Stimulated activated CD4-positive, alpha-beta T cell treated with anti-CD3 and anti-CD28 coated beads, Interleukin-2, amount 100 ng/mL, for 48 hours (primary cell): ENCODE measurements at places on chromosomes 5 and 9.
A peak's percentile ranks its signal among the peaks of the same experiment; 100 is the strongest.

DNA sequence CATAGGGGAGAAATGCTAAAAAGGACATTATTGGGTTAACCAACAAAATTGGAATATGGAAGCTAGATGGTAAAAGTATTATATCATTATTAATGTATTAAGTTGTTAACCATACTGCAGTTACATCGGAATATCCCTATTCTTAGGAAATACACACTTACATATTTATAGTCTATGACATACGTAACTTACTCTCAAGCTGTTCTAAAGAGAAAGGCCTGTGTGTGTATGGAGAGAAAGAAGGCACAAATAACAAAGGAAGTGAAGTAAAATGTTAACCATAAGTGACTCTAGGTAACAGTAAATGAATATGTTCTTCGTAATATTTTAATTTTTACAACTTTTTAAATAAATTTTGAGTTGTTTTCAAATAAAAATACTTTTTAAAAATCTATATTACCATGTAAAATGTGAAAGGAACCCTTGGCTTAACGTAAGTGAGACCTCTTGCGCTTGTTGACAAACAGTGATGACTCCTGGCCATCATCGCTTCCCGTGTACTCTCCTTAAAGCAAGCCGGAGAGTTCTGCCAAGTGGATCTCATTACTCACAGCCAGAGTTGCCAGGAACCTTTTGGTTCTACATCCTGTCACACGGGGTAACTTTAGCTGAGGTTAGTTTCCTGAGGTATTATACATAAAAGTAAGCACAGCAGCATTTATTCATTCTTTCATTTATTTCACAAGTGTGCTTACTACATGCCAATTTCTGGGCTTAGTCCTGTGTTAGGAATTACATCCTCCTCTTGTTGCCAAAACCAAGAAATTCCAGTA is 165.4 kb downstream of the EPB41L4A start:
- DNase-seq: no peak

DNA sequence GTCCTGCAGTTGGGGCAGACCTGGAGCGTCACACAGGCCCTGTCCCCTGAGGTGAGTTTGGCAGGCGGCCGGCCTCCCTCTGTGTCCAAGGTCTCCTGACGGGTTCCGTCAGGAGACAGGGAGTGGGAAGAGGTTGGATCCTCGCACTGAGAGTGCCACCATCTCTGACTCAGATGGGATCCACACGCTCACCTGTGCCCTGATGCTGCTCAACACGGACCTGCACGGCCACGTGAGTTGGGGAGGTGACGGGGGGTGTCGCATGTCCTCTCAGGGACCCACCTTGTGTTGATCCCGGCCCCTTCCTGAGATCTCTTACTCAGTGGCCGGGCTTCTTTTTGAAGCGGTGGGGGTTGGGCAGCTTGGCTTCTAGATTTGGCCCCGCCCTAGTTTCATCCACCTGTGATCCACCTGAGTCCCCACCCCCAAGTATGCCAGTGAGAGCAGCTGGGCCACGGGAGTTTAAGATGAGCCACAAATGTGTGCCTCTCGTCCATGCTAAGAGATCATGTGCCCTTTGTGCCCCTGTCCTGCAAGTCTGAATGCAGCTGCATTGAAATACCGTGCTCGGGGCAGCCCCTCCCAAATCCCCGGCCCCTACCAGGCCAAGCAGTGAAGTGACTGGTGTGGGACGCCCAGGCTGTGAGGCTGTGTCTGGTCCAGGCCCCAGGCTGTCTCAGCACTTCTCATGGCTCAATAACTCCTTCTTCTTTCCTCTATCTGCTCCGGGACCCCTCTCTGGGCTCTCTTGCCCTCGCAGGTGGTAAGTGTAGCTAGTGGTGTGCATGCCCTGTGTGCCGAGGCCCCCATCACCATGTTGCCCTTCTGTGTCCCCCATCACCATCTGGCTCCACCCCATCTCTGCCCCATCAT is 27.2 kb downstream of the PSD2 start:
- no peak for DNase-seq

- no peak for DNase-seq
Observed at GRCh38 chr9:37693260-37693659, 42.5 kb downstream of the FRMPD1 start.

- no peak for DNase-seq
Observed at GRCh38 chr9:5500441-5501235, 9.7 kb upstream of the PDCD1LG2 start.

- no peak for DNase-seq
Observed at GRCh38 chr9:70106571-70106970, 62.9 kb downstream of the MAMDC2 start.

- DNase-seq: no peak
Observed at GRCh38 chr9:94586814-94587213, 6.8 kb downstream of the FBP2 start.

DNA sequence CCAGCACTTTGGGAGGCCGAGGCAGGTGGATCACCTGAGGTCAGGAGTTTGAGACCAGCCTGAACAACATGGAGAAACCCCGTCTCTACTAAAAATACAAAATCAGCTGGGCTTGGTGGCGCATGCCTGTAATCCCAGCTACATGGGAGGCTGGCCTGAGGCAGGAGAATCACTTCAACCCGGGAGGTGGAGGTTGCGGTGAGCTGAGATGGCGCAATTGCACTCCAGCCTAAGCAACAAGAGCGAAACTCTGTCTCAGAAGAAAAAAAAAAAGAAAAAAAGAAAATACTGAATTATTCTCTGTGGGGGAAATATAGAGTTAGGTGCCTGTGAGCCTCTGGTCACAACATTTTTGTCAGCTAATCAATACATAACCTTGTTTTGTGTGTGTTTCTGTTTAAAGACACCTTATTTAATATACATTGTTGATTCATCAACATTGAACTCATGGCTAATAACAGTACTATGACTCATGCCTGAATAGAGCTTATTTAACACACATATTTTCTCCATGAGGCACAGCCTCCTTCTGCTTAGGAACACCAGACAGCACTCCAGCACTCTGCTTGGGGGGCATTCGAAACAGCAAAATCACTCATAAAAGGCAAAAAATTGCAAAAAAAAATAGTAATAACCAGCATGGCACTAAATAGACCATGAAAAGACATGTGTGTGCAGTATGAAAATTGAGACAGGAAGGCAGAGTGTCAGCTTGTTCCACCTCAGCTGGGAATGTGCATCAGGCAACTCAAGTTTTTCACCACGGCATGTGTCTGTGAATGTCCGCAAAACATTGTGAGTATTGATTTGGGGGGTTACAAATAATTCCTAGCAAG is at the start of gene IL31RA:
Gene IL31RA (plus strand): TSS at position 519 of the 836 bp plus-strand sequence. CDS start 214 bp downstream, at position 733.
- DNase-seq: no peak

GRCh38 chr5:150428978-150429377 is 16.3 kb upstream of the CD74 start:
- DNase-seq: no peak

GRCh38 chr5:174794931-174795672 is 70.7 kb downstream of the MSX2 start:
- no peak for DNase-seq

GRCh38 chr5:22621084-22621483 is 232.1 kb downstream of the CDH12 start:
- no peak for DNase-seq

DNA sequence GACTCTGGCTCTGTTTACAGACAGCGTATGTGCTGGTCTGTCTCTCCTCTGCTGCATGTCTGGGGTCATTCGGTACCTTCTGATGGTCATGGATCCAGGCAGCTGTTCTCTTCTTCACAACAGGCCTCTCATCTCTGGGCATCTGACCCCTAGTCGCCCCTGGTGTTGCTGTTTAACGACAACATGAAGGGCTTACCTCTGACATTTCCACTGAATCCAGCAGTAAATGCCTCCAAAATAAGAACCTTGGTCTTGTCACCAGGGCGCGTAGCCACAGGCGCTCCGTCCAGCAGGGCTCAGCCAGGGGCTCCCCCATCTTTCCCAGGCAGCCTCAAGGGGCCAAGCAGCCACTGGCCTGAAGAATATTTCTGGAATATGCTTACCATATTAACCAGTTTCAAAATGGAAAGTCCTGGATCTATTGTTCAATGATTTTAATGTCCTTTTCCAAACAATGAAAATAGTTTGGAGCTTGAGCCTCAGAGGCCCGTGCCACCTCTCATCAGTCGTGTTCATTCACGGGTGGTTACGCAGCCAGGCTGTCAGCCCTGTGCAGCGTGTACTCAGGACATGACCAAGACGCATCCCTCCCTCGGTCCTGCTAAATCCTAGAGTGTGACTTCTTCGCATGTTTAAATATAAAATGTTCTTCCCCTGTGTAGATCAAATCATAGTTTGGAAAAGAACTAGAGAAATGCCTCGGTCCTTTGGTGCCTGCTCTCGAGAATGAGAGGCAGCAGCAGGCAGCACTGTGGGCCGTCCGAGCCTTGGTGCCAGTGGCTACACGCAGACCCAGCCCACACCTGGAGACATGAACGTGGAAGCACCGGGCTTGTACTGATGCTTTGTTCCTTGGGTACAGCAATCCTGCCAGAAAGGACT is 30.1 kb upstream of the LRRC14B start:
- DNase-seq: no peak

DNA sequence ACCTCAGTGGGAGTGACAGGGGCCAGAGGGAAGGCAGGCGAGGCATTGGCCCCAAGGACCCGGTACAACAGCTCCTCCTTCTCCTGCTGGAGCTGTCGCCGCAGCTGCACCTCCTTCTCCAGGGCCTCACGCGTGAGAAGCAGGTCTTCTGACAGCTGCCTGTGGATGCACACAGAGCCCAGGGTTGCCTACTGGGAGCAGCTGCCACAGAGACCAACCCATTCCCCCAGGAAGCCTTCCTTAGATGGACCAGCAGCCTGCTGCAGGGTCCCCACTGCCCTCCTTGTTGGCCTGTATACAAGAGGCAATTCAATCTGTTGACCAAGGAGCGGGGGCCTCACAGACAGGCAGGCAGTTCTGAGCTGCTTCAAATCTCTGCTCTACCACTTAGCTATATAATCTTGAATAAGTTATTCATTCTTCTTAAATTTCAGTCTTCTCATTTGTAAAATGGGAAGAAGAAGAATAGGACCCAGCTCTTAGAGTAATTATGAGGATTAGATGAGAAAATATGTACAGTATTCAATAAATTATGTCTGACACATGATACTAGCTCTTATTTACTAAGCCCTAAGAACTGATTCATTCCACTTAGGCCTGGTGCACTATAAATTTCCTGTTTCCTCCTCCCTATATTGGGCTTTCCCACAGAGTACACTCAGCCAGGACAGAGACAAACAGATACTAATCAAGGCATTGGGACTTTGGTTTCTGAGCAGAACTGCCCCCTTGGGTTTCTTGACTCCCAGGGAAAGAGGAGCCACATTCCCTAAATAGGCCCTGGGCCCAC is 26.1 kb upstream of the ANXA6 start:
- DNase-seq: no peak

- DNase-seq: no peak
Observed at GRCh38 chr9:90873422-90873821, 71.8 kb downstream of the SYK start.

- no peak for DNase-seq
Observed at GRCh38 chr5:34061993-34062392, 19.0 kb upstream of the C1QTNF3 start.

- no peak for DNase-seq
Observed at GRCh38 chr5:178381206-178381605, 148.6 kb upstream of the PHYKPL start.

DNA sequence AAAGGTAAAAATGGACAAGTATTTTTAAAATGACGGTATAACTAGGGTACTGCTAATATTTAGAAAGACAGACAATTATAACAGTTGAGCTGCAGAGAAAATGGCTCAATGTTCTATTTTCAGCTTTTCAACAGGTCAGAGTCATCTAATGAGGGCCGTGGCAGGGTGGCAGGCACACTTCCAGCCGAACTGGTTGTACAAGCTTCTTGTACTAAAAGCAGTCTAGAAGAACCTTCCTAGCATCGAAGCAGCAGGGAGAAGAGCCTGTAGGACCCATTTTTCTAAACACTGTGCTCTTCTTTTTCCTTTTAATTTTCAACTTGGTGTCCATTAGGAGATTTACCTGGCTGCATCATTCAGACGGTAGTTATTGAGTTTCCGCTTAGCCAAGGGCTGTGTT is 85.6 kb downstream of the SLC28A3 start:
- DNase-seq: no peak

DNA sequence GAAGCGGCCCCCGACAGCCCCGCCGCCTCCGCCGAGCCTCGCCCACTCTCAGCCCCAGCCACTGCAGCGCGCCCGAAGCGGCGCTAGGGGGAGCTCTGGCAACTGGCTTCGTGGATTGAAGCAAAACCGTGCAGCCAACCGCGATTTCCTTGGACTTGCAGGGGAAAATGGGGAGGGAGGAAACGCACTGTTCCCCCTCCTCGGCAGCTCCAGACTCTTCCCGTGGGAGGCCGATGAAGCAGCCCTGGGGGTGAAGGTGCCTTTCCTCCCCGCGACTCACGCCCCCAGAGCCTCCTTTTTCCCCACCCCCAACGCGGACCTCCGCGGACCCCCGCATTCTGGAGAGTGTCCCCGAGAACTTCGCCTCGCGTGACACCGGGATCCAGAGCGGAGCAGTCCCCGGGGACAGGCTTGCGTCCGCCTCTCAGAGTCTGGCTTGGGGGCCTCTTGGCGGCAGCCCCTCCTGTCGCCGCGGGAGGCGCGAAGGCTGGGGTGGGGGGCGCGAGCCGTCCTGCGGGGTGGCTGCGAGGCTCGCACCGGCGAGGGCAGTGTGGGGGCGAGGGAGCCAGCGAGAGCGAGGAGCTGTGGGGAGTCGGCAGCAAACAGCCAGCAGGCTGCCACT is 3.8 kb downstream of the IER5L start:
- DNase-seq: peak; percentile 87

DNA sequence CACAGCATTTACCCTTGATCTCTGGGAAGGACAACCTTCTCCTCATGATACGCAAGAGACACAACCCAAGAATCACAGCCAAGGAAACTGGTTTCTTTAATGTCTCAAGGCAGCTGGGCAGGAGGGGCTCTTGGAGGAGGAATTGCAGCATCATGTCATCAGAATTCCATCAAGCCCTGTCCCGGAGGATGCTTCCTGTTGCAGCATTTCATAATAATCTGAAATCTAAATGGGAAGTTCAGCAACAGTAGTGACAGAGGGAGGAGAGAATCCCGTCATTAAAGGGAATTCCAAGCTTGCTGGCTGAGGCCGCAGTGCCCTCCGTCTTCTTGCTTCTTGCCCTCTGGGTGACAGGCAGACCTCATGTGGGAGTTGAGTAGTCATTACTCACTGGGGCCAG is 192.7 kb downstream of the TENT4A start:
- no peak for DNase-seq

DNA sequence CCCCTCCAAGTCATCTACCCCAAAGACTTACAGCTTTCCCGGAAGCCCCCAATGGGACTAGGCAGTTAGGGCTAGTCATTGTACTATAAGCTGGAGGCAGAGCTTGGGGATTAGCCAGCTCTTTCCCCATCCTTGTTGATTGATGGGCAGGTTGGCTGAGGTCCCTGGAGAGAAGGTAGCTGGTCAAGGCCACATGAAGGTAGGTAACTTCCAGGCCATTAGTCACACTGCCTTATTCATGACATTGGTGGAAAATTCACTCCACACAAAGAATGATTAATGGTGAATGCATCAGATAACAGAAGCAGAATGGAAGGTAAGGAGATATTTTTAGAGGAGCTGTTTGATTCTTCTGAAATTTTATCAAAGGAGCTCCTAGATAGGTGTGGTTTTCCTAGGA is 49.5 kb upstream of the TGFBR1 start:
- DNase-seq: no peak
